ENCODE measurements at places on chromosomes 7 and 10.

- peaks cover 24% of the 10 kb centered on the region for H3K27me3 ChIP-seq
- H3K4me3 ChIP-seq, result no peak overlapping the region
- no peaks in the 10 kb centered on the region for H3K36me3 ChIP-seq
- DNase-seq, result no peak
- no peak overlapping the region for H3K27ac ChIP-seq
These were observed 180.4 kb upstream of the PHYHIPL start for GRCh38 chr10:58996063-58996462.

GRCh38 chr7:130966246-130967009 is 232.4 kb upstream of the KLF14 start:
- H3K27ac ChIP-seq, result no peak overlapping the region
- H3K36me3 ChIP-seq, result peaks cover 5% of the 10 kb centered on the region
- H3K4me3 ChIP-seq, result no peak overlapping the region
- H3K4me1 ChIP-seq, result peaks cover 31% of the 10 kb centered on the region

DNA sequence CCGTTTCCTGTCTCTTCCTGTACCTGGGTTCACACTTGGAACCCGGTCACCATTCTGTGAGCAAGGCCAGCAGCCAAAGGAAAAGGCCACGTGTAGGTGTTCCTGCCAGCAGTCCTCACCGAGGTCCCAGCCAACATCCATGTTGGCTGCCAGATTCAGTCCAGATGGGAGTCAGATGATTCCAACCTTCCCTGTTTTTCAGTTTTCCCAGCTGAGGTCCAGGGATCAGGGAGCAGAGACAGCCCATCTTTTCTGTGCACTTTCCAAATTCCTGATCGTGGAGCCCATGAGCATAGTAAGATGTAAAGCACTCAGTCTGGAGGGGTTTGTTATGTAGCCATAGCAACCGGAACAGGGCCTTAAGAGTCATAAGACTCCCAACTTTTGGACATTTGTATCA is 3.9 kb upstream of the PVRIG start:
- no peak overlapping the region for H3K27ac ChIP-seq
- H3K27me3 ChIP-seq, result peaks cover 13% of the 10 kb centered on the region
- H3K4me1 ChIP-seq, result peaks cover 6% of the 10 kb centered on the region
- H3K4me3 ChIP-seq, result no peak overlapping the region
- H3K36me3 ChIP-seq, result peaks cover 4% of the 10 kb centered on the region

- no peaks in the 10 kb centered on the region for H3K36me3 ChIP-seq
- no peak overlapping the region for H3K27ac ChIP-seq
- H3K27me3 ChIP-seq, result no peaks in the 10 kb centered on the region
- no peaks in the 10 kb centered on the region for H3K4me1 ChIP-seq
These were observed 33.2 kb downstream of the PNPLA8 start for GRCh38 chr7:108492742-108493141.

- no peaks in the 10 kb centered on the region for H3K36me3 ChIP-seq
- H3K27ac ChIP-seq, result no peak overlapping the region
- no peak for DNase-seq
- H3K27me3 ChIP-seq, result no peaks in the 10 kb centered on the region
These were observed 11.0 kb upstream of the OR6B1 start for GRCh38 chr7:143988976-143989745.

DNA sequence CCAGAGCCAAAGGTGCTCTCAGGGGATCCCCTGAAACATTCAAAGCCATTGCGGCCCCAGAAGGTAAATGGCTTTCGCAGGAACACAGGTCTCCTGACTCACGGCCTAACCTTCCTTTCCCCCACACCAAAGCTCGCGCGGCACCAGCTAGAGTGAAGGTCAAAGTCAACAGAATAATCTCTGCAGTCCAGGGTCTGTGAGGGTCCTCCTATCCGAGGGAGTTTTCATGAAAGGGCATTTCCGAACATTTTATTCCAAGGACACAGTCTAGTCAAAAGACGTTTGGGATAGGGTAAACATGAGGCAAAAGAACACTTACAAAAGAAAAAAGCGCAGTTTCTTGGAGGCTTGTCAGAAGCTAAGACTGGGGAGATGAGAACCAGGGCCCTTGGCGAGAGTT is 559 bp upstream of the STEAP2 start:
- peak overlapping the region; percentile 94 for H3K27ac ChIP-seq
- H3K27me3 ChIP-seq, result no peaks in the 10 kb centered on the region
- peaks cover 3% of the 10 kb centered on the region for H3K4me1 ChIP-seq
- DNase-seq, result no peak
- peaks cover under 1% of the 10 kb centered on the region for H3K36me3 ChIP-seq
- H3K4me3 ChIP-seq, result no peak overlapping the region

- H3K27me3 ChIP-seq, result no peaks in the 10 kb centered on the region
- peak overlapping the region; percentile 78 for H3K27ac ChIP-seq
- H3K36me3 ChIP-seq, result peaks cover 22% of the 10 kb centered on the region
- no peak overlapping the region for H3K4me3 ChIP-seq
- peak; percentile 47 for DNase-seq
- peaks cover 64% of the 10 kb centered on the region for H3K4me1 ChIP-seq
These were observed 23.5 kb downstream of the ABLIM1 start for GRCh38 chr10:114634609-114634979.

DNA sequence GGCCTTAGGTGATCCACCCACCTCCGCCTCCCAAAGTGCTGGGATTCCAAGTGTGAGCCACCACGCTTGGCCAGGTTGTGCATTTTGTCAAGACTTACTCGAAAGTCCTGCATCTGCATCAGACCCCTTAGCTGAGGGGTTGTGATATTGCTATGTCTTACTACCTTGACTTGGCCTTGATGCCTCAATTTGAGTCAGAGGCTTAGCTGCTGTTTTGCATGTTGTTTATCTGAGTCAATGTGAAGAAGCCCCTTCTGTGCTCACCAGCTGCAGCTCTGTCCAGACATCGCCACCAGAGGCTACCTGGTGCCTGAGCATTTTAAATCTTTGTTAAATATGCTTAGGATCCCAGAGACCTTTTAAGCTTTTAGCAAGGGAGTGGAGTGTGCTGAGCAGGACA is 18.1 kb downstream of the UBE2D4 start:
- H3K27ac ChIP-seq, result no peak overlapping the region
- peaks cover 14% of the 10 kb centered on the region for H3K4me1 ChIP-seq
- peaks cover 7% of the 10 kb centered on the region for H3K36me3 ChIP-seq
- no peak for DNase-seq

GRCh38 chr10:77311186-77311585 is 326.4 kb downstream of the KCNMA1 start:
- DNase-seq, result no peak
- no peaks in the 10 kb centered on the region for H3K4me1 ChIP-seq
- no peak overlapping the region for H3K4me3 ChIP-seq
- H3K27ac ChIP-seq, result no peak overlapping the region
- peaks cover 100% of the 10 kb centered on the region for H3K27me3 ChIP-seq
- H3K36me3 ChIP-seq, result no peaks in the 10 kb centered on the region

- H3K4me1 ChIP-seq, result peaks cover 35% of the 10 kb centered on the region
- H3K4me3 ChIP-seq, result peak overlapping the region; percentile 92
- no peak overlapping the region for H3K27ac ChIP-seq
- peaks cover 41% of the 10 kb centered on the region for H3K27me3 ChIP-seq
These were observed 4.3 kb downstream of the SHH start for GRCh38 chr7:155807789-155808548.

DNA sequence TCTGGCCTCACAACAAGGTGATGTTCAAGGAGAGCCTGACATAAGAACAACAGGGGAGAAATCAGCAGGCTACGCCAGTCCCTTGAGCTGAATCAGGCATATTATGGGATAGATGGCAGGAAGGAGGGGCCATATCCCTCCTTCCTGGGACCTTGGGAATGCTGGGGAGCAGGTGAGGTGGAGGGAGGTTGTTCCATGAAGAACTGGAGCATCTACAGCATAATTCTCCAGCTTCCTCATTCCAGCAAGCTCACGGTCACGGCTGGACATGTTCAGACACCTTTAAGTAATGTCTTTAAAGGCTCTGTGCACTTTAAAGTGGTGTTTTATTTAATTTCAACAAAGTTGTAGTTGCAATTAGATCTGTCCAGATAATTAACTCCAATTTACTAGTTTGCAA is 780.5 kb downstream of the TYW1 start:
- H3K4me1 ChIP-seq, result no peaks in the 10 kb centered on the region
- no peak overlapping the region for H3K4me3 ChIP-seq
- H3K27me3 ChIP-seq, result no peaks in the 10 kb centered on the region
- no peak for DNase-seq
- no peaks in the 10 kb centered on the region for H3K36me3 ChIP-seq
- no peak overlapping the region for H3K27ac ChIP-seq

- H3K27ac ChIP-seq, result no peak overlapping the region
- H3K4me3 ChIP-seq, result no peak overlapping the region
- no peaks in the 10 kb centered on the region for H3K36me3 ChIP-seq
- DNase-seq, result no peak
- H3K27me3 ChIP-seq, result no peaks in the 10 kb centered on the region
These were observed 353.6 kb downstream of the CALN1 start for GRCh38 chr7:72058579-72058978.

DNA sequence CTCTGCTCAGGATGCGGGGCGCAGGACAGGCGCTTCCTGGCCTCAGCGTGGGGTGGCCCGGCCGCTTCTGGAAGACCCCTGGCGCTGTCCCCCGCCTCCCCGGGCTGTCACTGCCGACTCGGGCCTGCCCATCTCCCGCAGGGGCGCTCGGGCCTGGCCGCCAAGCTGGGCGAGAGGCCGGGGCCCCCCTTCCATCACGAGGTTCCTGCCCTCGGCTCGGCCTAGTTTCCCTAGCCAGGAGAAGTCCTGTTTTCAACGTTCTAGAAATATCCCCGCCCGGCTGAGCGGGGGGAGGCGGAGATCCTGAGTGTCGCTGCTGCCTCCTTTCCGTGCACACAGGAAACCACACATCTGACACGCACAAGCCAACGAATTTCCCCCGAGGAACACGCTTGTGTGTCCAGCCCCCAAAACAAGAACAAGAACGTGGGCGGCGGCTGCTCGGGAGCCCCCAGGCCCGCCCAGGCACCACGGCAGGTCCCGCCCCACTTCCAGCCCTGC is 33.7 kb downstream of the AP5Z1 start:
- H3K4me1 ChIP-seq, result no peaks in the 10 kb centered on the region
- no peaks in the 10 kb centered on the region for H3K36me3 ChIP-seq
- peaks cover 56% of the 10 kb centered on the region for H3K27me3 ChIP-seq
- no peak overlapping the region for H3K4me3 ChIP-seq
- DNase-seq, result no peak

Data from Calu3 (cell line).